ENCODE measurements at places on chromosomes 3 and 15. TPM values are rescaled to one million over a fixed set of nuclear protein-coding genes. Genes with fewer than 3 reads are reported as not detected.

The MKRN2OS gene
- total RNA-seq, result not detected

The SLC51B gene
- 0.52 TPM for total RNA-seq

The FMN1 gene
- total RNA-seq, result 3.7 TPM

The BCHE gene
- total RNA-seq, result 42.3 TPM

The AGTR1 gene
- total RNA-seq, result 41.8 TPM

The TEX9 gene
- 3.7 TPM for total RNA-seq

The HYAL1 gene
- 2.6 TPM for total RNA-seq

The DET1 gene
- 11.5 TPM for total RNA-seq

The APOD gene
- total RNA-seq, result 20.4 TPM

The ZXDC gene
- total RNA-seq, result 18.8 TPM

The ITIH4 gene
- 4.2 TPM for total RNA-seq

The FSIP1 gene
- total RNA-seq, result 3.7 TPM

The C3orf62 gene
- total RNA-seq, result 1.6 TPM

The MUC20 gene
- 1.0 TPM for total RNA-seq

The AADACL2 gene
- total RNA-seq, result not detected

The PLXNA1 gene
- 17.7 TPM for total RNA-seq

The SKOR1 gene
- total RNA-seq, result under 0.01 TPM

The PROK2 gene
- 0.52 TPM for total RNA-seq

The DOCK3 gene
- 0.52 TPM for total RNA-seq

The TAGLN3 gene
- total RNA-seq, result 0.52 TPM

The HESX1 gene
- total RNA-seq, result not detected
